ENCODE measurements at places on chromosomes 4 and X.

- DNase-seq: no peak
Observed at GRCh38 chr4:145773581-145774234, 93.8 kb downstream of the C4orf51 start.

DNA sequence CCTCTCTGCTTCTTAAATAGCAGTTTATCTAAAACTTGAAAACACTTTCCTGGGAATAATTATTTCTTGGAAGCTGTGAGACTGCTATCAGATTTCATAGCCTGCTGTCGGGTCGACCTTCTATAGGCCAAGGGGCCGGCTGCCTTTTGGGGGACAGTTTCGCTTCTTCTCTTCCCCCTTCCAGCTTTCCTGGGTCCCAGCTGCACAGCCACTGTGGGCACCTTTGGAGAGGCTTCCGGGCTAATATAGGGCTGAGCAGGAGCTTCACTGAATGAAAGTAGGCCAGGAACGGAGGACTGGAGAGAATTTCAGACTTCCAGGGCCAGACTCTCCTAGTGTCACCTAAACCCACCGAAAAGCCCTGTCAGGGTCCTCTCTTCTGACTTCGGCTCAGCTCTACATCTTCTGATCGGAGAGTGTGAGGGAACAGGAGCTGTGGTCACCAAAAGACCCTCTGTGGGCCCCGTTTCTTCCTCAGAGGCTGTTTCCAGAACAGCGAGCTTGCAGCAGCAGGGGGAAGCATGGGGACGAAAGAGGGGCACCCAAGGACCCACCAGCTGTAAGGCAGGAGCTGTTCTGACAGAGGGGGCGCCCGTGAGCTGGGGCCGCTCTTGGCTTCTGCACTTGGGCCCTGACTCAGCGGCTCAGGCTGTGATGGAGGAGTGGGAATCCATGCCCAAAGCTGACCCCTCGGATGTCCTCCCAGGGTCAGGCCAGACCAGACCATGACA is 620.6 kb downstream of the BCOR start:
- no peak for DNase-seq

GRCh38 chr4:139416073-139416673 is 37.7 kb upstream of the RAB33B start:
- peak; percentile 40 for DNase-seq

DNA sequence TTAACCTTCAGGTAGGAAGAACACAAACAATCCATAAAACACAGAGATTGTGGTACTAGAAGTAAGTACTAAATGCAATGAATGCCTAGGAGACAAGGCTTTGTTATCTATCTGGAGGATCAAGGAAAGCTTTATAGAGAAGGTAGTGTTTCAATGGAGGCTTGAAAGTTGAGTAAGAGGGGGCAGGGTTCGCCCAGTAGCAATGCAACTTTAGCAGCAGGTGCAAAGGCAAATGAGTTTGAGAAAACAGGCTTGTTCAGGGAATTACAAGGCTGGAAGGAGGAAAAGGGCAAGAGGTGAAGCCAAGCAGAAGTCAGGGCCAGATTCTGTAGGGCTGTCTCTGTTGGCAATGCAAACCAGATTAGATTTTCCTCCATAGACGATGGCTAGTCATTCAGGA is 35.5 kb upstream of the AMELX start:
- no peak for DNase-seq

GRCh38 chr4:879729-880077 is 52.4 kb downstream of the GAK start:
- no peak for DNase-seq

GRCh38 chrX:83022020-83022419 is 486.1 kb upstream of the POU3F4 start:
- DNase-seq: no peak

- DNase-seq: no peak
Observed at GRCh38 chr4:82747686-82748575, 50.7 kb downstream of the SCD5 start.

GRCh38 chr4:176507845-176508533 is 188.2 kb downstream of the SPCS3 start:
- no peak for DNase-seq

- no peak for DNase-seq
Observed at GRCh38 chr4:182221987-182222386, 21.2 kb upstream of the TENM3 start.

DNA sequence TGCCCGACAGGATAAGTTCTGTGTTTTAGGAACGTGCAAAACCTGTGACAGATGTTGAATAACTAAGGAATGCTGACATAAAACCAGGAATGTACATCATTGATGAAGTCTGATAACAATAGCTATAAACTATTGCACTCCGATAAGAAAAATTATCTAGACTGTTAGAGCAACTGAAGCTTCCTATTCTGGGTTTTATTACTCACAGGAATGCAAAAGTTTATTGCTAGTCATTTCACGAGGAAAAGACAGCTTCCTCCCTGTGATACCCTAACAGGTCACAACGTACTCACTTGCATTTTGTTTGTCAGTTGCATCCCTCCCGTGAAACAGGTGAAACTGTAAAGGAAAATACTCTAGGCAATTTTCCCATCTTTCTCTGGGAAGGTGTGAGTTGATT is 65.9 kb downstream of the CLDN22 start:
- DNase-seq: no peak

DNA sequence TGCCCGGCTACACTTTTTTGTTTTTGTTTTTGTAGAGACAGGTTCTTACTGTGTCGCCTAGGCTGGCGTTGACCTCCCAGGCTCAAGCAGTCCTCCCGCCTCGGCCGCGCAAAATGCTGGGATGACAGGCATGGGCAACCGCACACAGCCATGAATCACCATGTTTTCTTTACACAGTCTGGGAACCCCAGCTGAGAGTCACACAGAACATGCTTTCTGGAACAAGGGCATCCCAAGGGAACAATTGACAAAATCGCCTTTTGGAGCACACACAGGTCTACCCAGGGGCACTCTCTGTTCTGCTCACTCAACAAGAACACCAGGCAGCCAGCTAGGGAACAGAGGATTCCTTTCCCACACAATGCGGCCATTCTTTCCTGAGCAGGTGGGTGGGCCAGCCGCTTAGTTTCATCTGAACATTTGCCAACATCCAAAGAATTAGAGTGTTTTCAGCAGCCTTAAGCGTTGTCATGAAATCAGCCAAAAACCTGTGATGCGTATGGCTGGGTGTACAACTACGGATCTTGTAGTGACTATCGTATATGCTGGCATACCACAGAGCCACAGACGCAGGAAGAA is 15.7 kb downstream of the PRKX start:
- no peak for DNase-seq

- no peak for DNase-seq
Observed at GRCh38 chrX:103540145-103540544, 20.9 kb upstream of the RAB40A start.

- DNase-seq: no peak
Observed at GRCh38 chr4:617644-618641, 7.4 kb upstream of the PDE6B start.

- DNase-seq: peak; percentile 85
Observed at GRCh38 chrX:153724252-153725038, at the start of the genes ABCD1 and BCAP31. ABCD1 (plus strand) TSS chrX:153724856; CDS start chrX:153725267, 411 bp downstream. BCAP31 (minus strand) TSS chrX:153724387; CDS start chrX:153723244, 1,143 bp downstream.

DNA sequence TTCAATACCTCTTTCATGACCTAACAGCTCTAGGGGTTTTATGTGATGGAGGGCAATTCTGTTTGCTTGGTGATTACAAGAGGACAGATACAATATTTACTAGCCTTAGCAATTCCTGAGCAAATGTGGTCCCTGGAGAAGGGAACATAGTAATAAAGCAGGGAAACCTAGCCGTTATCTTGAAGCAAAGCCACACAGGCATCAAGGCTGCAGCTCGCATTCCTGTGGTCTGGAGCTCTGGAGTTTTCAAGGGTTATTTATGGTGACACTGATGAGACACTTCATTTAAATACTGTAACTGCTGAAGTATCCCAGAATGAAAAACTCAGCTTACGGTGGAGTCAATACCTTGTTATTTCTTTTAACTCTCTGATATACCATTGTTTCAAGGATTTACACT is 66.8 kb downstream of the AFF2 start:
- no peak for DNase-seq

GRCh38 chr4:14716691-14717090 is 285.6 kb upstream of the CPEB2 start:
- no peak for DNase-seq

DNA sequence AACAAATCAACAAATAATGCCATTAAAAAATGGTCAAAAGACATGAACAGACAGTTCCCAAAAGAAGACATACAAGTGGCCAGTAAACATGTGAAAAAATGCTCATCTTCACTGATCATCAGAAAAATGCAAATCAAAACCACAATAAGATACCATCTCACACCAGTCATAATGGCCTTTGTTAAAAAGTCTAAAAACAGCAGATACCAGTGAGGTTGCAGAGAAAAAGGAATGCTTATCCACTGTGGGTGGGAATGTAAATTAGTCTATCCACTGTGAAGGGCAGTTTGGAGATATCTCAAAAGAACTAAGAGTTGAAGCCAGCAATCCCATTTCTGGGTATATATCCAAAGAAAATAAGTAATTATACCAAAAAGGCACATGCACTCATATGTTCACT is 668.1 kb upstream of the CPEB2 start:
- no peak for DNase-seq

DNA sequence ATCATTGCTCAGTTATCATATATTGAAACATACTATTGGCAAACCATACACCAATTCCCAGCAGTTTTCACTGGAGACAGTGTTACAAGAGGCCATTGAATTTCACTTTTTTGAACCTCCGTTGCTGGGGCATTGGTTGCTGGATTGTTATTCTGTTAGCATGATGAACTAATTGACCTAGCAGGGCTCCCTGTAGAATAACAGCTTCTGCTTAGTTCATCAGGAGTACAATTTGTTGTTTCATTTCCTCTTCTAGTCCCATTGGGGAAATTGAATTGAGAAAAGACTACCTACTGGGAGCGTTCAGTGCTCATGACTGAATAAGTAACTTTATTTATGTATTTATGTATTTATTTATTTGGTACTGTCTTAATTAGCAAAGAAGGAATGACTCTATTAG is 151.6 kb downstream of the SLIT2 start:
- no peak for DNase-seq

DNA sequence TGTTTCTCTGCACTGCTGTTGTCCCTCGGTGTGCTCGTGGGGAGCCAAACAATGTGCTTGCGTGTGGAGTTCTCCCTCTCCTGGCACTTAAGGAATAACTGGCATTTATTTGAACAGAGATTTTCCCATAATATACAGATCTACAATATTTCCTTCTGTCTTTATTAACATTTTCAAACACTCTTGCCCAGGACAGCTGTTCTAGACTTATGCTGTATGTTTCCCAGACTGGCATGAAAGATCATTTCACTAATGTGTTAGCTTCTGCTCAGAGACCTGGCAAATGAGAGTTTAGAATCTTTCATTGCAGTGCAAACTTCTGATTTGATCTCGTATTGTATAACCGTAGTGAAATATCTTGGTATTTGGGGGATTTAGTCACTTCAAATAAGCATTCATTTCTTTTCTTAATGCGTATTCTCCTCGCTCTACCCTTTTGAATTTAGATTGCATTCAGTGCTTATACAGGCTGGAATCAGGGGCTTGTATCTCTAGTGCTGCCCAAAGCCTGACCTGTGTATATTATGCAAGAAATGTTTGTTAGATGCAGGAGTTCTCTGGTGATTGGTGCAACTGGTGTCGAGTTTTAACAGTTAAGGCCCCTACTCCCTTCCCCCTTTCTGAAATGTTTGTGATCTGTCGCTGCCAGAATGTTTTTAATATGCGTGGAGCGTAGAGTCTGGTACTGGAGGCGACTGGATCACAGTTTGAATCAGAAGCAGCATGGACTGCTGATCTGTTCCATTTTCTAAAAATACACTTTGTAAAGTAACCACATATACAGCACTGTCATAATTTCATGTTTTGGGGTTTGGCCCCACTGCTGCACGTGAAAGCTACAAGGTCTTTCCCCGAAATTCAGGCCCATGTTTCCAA is 326.3 kb downstream of the ARHGAP10 start:
- no peak for DNase-seq

DNA sequence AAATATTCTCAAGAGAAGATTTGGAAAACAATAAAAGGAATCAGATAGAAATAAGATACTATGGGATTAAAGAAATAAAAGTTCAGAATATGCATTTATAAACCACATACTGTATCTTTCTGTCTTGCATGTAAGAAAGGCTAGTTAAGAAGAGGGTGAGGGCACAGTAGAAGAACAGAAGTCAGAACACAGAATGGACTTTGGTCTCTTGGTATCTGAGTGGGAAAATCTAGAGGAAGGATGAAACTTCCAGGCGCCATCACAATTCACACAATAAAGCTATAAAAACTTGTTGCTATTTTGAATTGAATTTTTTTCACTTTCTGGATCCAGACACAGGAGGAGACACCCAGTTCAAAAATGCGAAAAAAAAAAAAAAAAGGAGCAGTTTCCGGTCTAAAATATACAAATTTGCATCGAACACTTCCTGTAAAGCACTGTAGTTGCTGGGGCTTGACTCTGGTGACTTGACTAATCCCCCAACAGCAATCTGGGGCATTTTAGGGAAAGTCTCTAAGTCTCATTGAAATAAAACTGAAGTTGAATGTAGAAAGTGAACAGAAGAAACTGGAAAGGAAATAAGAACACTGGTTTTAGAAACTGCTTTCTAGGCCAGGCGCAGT is 8.1 kb upstream of the NAAA start:
- DNase-seq: no peak
